Globus pallidus (tissue), 1 donor: ENCODE measurements at places on chromosomes 5 and 9.

DNA sequence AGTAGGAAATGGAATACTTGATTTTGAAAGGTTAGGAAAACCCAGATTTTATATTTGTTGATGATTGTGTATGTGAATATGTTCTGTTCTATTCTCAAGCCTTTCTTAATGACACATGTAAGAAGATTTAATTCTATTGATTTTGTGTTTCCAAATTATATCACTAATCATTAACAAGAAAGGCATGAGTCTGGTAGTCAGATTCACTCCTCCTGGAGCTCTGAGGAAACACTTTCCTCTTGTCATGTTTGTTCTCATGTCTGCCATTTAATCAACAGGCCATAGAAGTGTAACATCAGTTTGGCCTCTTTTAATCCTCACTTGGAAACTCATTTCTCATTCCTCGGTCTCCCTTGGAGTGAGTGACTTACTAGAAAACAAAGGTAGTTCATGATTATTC is 40.6 kb upstream of the F2R start:
- no peak for DNase-seq

GRCh38 chr5:162657076-162657475 is 589.5 kb downstream of the GABRG2 start:
- no peak for DNase-seq

DNA sequence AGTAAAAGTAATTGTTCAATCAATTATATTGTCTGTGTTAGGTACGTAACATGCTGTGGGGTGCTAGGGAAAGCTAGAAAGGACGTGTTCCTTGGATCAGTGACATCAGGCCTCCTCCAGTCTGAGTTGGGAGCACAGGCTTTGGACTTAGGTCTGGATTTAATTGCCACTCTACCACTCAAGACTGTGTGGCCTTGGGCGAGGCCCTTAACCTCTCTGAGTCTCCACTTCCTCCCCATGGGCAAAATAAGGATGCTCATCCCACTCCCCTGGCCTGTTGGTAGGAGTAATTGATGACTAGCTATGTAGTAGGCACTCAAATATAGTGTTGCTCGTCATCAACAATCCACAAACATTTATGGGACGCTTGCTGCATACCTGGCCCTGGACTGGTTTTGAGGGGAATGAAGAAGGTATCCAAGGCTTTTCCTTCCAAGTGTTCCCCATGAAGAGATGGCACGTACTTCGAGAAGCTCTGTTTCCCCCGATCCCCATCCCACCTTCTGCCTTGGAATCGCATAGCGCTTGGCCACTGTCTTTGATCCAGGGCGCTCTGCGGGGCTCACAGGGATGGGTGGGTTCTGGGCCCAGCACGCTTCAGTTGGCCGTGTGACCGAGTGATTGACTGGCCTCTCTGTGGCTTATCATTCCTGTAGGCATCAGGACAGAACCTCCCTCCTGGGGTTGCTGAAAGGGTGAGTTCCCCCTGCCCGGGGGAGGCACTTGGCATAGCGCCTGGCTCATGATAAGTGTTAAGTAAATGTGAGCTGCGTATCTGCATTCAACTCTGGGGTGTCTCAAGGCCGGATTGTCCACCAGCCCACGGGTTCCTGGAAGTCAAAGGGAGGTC is 8.1 kb downstream of the FGF18 start:
- no peak for DNase-seq

GRCh38 chr9:131096269-131097125 is at the start of gene AIF1L:
Gene AIF1L (plus strand): TSS chr9:131096531. CDS start chr9:131096630, 99 bp downstream.
- peak; percentile 86 for DNase-seq

GRCh38 chr5:1001406-1002270 is 7.0 kb upstream of the NKD2 start:
- no peak for DNase-seq

DNA sequence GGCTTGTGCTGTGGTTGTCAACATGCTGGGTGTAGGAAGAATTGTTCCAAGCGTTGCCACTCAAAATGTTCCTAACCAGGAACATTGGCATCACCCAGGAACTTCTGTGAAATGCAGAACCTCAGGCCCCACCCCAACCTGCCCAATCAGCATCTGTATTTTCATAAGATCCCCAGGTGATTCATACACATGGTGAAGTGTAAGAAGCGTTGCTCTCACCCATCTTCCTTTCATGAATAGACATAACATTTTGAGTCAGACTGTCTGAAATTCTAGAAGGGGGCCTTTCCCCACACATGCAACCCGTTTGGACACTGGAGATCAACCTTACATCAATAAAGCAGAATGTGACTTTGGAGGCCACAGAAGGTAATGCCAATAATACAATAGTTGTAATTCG is 9.3 kb upstream of the AFAP1L1 start:
- no peak for DNase-seq
